Activated T-helper 1 cell treated with anti-CD3 and anti-CD28 coated beads, Interleukin-2, amount 50 U/mL, for 16 hours (primary cell): ENCODE measurements at places on chromosomes 4 and X.

DNA sequence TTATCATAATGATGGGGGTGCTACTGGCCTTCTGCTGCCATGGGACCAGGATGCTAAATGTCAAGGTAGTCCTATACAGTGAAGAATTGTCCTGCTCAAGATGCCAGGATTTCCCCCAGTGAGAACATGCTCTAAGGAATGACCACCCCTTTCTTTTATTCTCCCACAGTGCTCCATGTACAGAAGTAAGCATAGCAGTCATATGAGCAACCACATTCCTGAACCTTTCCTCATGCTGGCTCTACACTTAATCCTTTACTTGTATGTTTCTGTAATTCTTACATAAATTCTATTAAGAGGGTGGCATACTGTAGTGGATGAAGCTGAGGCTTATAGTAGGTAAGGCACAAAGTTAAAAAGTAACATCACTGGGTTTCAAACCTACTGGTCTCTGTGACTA is 20.2 kb downstream of the CYP2U1 start:
- no peak for DNase-seq

DNA sequence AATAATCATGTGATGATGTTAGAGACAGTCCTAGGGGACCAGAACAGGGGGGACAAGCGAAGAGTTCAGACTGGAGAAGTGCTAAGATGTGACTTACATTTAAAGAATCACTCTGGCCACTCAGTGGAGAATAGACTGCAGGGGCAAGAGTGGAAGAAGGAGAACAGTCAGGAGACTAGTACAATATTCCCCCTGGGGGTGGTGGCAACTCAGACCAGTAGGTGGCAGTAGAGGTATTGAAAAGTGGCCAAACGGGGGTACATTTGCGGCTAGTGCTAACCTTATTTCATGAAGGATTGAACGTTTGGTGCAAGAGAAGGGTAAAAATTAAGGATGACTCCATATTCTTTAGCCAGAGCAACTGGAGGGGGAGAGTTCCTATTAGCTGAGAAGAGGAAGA is 2.7 kb upstream of the BMX start:
- peak; percentile 3 for DNase-seq

DNA sequence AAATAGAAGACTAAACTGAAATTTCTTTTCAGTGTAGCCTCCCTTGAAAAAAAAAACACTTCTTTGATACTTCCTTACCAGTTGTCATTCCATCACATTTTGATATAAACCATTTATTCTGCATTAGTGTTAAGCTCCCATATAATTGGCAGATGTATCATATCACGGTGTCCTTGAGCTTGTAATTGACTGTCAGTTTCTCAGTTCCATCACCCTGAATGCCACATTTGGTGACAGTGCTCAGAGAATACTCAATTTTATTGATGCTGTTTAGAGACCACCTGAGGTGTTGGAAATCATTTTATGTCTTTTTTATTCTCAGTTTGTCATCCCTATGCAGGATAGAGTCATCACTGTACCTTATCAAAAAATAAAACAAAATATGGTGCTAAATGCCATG is 1528.2 kb downstream of the RAPGEF2 start:
- DNase-seq: no peak

DNA sequence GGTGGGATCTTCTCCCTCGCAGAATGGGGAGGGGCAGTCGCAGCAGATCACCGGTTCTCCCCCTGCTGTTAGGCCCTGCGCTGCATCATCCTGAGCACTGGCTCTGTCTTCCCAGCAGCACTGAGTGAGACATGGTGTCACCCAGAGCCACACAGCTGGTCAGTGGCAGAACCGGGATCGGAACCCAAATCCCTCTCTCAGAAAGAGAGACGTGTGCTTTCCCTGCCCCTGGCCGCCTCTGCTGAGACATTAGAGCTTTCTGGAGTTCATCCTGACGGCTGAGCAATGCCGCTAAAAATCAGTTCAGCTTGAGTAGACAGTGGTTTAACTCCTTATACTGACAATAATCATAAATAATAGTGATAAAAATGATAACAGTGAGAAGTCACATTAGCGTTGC is 87.9 kb downstream of the EVC start:
- DNase-seq: no peak

- DNase-seq: no peak
Measured at GRCh38 chr4:103499094-103499493, 220.7 kb downstream of the TACR3 start.

DNA sequence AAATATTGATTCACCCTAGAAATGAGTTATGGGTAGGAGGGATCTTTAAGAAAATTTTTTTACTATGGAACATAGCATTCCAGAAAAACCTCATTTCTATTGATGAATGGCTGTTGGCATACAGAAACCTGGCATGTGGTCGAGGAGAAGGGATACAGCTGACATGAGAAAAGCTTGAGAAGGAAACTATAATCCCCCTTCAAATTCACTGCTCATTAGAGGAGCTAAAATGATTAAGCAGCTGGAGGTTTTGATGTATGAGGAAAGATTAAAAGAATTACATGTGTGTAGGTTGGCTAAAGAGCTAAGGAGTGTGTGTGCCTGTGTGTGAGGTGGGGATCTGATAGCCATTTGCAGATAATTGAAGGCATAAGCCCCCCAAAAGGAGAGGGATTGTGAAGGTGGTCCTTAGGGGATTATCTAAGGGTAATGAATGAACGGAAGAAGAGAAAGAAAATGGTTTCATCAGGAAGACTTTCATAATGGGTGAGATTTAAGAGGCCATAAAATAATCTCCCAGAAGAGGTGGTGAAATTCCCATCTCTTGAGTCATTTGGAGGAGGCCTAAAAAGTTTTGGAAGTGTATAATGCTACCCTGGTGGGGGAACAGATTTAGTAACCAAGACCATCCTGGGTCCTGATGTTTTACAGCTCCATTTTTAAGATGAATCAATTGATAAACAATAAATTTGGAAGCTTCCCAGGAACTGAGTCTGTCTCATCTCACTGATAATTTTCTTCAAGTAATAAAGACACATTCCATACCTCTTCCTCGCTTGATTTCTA is 272.0 kb upstream of the HAND2 start:
- no peak for DNase-seq

DNA sequence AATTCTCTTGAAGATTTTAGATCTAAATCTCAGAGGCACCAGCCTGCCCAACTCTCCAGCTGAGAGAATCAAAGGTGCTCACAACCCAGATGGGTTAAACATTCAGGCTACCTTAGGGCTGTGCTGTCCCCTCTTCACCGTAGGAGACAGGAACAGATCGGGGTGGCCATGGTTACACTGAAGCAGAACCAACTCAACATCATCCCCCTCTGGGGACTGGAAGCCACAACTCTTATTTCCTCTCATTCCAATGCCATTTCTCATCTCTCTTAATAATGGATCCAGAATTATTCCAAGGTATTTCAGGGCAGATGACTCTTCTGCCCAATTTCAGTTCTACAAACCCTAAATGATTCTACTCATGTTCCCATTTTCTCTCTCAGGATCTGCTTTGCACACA is 109.7 kb downstream of the NKX6-1 start:
- no peak for DNase-seq

DNA sequence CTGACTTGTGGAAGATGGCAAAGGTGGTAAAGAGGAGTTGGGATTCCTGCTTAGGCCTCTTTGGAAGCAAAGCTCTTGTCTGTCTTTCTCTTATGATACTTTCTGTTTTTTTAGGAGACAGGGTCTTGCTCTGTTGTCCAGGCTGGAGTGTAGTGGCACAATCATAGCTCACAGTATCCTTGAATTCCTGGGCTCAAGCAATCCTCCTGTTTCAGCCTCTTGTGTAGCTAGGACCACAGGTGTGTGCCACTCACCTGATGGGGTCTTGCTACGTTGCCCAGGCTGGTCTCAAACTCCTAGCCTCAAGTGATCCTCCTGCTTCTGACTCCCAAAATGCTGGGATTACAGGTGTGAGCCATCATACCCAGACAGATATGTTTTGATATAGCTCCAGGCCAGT is 19.3 kb upstream of the IGFBP7 start:
- DNase-seq: no peak

DNA sequence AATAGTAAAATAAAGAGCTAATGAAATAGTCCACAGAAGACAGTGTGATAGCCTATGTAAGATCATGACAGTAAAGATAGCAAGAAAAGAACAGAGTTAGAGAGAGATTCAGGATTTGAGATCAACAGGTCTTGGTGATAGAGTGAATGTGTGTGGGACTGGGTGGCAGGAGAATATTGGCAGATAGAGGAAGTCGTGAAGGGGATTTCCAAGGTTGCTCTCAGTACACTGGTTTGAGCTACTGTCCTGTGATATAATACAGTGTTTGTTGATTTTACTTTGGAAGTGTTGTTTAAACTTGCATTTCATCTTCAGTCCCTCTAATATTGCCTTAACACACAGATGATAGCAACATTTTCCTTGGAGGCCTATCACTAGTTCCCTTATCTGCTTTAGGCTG is 44.1 kb downstream of the DTHD1 start:
- no peak for DNase-seq

- no peak for DNase-seq
Measured at GRCh38 chrX:154485150-154486051, 1.0 kb downstream of the UBL4A start.

DNA sequence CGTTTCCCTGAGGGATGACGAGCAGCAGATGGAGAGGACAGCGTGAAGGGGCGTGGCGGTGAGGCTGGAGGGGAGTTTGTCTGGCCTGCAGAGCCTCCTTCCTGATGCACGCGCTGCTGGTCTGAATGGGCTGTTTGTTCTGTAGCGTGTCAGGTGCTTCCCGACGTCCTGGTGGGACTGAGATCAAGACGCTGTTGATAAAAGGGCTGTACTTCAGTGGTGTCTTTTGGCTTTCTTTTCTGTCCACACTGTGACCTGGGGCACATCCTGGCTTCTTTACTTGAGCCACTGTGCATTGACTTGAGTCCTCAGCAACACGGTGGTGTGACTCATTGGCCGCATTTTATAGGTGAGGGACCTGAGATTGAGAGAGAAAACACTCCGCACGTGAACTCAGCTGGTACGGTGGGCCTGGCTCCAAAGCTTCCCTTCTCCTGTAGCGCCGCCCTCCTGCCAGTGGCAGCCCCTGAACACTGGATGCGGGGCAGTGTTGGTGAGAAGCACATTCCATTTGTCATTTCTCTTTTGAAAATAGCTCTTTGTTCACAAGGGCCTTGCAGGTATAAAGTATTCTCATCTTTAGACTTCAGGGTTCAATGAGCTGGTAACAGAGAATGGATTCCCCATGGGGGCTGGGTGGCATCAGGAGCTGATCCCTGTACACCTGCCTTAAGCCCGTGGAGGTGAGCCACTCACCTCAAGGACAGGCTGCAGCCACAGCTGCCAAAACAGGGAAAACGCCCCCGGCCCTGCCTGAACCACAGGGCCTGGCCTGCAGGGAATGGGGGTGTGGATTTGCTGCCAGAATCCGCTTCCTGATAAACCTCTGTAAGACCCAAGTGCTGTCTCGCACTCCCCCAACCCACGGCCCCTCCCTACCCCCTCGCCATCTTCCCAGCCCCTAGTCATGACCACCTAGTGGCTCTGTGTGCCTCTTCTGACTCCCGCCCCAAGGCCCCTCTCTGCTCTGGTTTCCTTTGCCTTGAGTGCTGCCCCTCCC is 29.2 kb downstream of the NSG1 start:
- DNase-seq: no peak

DNA sequence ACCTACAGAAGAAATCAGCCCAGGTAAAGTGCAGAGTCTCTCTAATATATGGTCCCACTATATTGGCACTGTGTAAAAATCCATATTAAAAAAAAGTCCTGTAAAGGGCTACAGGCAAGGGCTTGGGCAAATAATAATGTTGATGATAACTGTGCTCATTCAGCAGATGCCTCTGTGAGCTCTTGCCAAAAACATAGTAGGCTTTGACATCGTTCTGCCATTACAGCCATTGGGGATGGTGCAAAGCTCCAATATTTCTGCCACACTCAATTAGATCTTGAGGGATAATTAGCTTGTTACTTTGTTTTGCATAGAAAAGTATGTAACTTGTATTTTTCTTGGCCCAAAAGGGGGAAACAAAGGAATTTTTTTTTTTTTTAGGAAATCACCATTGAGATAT is 645.5 kb upstream of the FAM241A start:
- no peak for DNase-seq

DNA sequence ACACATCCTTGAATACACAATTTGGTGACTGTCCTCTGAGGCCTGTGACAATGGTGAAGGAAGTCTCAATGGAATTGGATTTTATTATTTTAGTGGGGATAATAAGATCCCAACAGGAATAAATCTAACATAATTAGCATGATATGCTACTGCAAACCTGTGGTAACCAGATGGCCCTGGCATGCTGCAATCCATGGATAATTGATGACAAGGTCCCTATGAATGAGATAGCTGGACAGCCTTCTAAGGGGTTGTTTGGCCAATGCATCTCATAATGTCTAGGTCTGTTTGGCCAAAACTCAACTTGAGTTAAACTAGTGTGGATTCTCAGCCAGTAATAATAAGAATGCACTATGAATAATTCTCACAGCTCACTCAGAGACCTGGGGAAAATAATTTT is 145.3 kb upstream of the GALNTL6 start:
- no peak for DNase-seq

GRCh38 chrX:147217334-147217733 is 402.8 kb upstream of the CXorf51A start:
- DNase-seq: no peak

DNA sequence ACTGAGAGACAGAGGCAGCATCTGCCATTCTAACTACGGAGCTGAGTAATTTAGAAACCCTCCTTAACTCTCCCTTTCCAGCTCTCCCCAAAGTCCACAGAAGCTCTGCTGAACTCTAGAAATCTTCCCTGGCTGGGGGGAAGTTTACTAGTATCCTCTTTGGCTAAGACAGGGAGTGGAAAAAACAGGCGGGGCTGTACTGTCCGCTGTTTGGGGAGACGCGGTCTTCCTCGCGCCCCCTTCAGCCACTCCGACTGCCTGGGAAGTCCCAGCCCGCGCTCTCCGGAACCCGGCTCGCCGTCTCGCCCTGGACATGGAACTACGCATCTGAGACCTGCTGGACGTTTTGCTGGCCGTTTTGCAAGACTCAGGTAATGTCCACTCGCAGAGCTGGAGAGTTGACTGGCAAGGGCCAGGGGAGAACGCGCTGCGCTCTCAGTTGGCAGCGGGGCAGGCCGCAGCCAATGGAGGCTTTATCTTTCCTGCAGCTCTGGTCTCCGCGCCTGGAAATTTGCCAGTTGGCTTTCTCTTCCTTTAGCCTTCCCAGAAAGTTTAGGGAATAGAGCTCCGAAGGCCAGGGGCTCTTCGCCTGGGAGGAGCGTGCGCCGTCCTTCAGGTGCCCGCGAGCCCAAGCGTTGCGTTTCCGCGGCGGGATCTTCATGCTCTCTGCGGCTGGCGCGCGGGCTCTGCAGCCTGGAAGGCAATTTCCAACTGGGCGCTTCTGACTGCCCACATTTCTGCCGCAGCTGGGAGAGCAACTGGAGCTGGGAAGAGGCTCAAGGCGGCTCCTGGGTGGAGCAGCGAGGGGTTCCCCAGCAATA is 892 bp downstream of the IL1RAPL2 start:
- no peak for DNase-seq

DNA sequence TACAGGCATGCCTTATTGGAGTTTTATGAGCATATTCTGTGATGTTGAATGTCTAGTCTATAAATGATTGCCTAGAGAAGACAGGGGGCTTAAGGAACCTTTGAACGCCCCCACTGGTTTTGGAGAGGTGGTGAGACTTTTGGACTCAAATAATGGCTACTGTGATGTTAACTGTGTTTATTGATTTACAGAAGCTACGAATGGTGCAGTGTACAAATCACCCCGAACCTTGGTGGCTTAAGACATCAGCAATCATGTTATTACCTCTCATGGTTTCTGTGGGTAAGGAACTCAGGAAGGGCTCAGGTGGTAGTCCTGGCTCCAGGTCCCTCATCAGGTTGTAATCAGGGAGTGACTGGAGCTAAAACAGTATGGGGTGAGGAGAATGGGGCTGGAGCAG is 33.3 kb upstream of the APLN start:
- DNase-seq: no peak

GRCh38 chrX:14899607-14900006 is 26.4 kb downstream of the MOSPD2 start:
- no peak for DNase-seq
